ENCODE measurements at places on chromosomes 3 and 15. TPM values are rescaled to one million over a fixed set of nuclear protein-coding genes. Genes with fewer than 3 reads are reported as not detected.
A peak's percentile ranks its signal among the peaks of the same experiment; 100 is the strongest.

Gene CLDN16
- not detected for total RNA-seq

Gene TUSC2
- total RNA-seq: 24.4 TPM

GRCh38 chr15:37028625-37029296 lies 71.6 kb downstream of the MEIS2 start:
- H3K4me3 ChIP-seq: no peak overlapping the region
- DNase-seq: no peak
- H3K27me3 ChIP-seq: no peaks in the 10 kb centered on the region
- H3K36me3 ChIP-seq: no peaks in the 10 kb centered on the region

DNA sequence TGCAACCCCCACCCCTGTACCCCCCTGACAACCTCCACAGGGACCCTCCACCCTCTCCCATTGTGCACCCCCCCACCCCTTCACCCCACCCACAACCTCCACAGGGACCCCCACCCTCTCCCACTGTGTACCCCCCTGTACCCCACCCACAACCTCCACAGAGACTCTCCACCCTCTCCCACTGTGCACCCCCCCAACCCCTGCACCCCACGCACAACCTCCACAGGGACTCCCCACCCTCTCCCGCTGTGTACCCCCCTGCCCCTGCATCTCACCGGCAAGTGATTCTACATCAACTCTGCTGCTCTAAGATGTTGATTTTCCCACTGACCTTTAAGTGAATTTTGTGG lies 51.5 kb upstream of the RPL32 start:
- H3K36me3 ChIP-seq: peaks cover 9% of the 10 kb centered on the region
- no peak overlapping the region for H3K4me3 ChIP-seq
- H3K27ac ChIP-seq: no peak overlapping the region

GRCh38 chr3:69751074-69751476 lies 11.8 kb downstream of the MITF start:
- H3K27ac ChIP-seq: peak overlapping the region; percentile 6
- no peaks in the 10 kb centered on the region for H3K27me3 ChIP-seq
- no peaks in the 10 kb centered on the region for H3K36me3 ChIP-seq
- no peak for DNase-seq

DNA sequence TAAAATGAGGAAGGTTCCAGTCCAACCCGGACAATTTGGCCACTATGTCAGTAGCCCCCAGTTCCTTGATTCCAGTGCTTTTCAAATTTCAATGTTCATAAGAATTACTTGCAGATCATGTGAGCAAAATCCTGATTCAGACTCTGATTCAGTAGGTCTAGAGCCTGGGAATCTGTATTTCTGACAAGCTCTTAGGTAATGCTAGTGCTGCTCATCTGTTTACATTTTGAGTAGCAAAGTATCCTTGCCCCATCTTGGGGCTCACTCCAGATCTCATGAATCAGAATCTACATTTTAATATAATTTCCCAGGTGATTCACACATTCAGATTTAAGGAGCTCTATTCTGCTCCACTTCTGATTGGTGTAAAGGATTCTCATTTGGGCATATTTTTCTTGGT lies 142.0 kb downstream of the NAALADL2 start:
- no peak for DNase-seq
- no peaks in the 10 kb centered on the region for H3K4me1 ChIP-seq
- H3K4me3 ChIP-seq: no peak overlapping the region
- H3K27me3 ChIP-seq: no peaks in the 10 kb centered on the region
- H3K27ac ChIP-seq: no peak overlapping the region
- H3K36me3 ChIP-seq: no peaks in the 10 kb centered on the region

DNA sequence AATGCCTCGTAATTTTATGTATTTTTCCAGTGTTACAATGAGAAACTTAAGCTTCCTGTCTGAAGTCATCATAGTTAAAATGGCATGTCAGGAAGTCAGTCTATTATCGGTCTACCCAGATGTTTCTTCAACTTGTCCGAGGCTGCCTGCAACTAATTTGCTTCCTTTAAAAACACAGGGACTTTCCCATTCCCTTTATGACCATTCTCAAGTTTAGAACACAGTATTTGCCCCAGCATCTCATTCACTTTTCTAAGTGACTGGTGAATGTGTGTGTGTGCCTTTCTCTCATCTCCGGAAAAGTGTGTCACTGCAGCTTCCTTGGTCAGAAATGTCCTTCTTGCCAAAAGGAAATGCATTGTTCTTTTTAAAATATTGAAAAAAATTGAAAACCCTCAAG lies 466.6 kb downstream of the RAP2B start:
- no peak for DNase-seq
- H3K27me3 ChIP-seq: no peaks in the 10 kb centered on the region
- no peak overlapping the region for H3K4me3 ChIP-seq
- no peak overlapping the region for H3K27ac ChIP-seq
- no peaks in the 10 kb centered on the region for H3K36me3 ChIP-seq

DNA sequence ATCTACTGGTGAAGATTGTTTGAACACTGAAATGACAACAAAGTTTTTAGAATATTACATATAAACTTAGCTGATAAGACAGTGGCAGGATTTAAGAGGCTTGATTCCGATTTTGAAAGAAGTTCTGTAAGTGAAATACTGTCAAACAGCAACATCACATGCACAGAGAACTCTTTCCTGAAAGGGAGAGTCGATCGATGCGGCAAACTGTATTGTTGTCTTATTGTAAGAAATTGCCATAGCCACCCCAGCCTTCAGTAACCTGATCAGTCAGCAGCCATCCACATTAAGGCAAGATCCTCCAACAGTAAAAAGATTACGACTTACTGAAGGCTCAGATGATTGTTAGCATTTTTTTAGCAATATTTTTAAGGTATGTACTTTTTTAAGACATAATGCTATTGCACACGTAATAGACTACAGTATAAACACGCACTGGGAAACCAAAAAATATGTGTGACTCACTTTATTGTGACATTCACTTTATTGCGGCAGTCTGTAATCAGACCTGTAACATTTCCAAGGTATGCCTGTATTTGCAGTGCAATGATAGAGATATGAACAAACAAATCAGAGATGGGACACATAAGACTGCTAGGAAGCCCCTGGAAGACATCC lies 225.6 kb upstream of the UBE2E1 start:
- H3K27ac ChIP-seq: no peak overlapping the region
- no peak overlapping the region for H3K4me3 ChIP-seq
- no peaks in the 10 kb centered on the region for H3K4me1 ChIP-seq
- no peaks in the 10 kb centered on the region for H3K27me3 ChIP-seq

DNA sequence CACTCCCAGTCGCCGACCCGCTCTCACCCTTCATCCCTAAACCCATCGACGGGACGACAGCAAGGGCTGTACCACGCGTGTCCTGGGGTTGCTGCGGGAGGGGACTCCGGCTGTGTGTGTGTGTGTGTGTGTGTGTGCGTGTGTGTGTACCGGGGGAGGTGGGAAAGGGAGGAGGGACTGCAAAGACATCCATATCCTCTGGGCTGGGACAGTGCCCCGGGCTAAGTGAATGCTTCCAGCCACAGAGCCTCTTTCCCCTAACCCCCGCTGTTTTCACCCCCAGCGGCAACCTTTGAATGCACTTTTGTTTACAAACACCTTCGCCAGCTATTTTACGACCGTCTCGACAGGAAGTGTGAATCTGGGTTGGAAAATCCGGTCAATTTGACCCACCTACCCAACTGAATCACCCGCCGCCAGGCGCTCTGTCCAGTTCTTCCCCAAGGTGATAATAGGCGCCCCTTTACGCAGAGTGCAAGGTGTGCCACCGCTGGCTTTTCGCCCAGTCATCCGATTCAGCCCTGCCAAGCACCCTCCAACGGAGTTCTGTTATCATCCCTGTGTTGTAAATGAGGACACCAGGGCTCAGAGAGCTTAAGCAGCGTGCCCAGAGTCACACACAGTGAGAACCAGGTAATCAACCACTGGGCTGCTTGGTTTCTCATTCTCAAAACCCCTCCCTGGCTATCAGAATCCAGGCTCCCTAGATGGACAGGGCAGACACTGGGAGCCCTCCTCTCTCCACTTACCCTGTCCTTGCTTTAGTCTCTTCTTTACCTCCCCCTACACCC lies 739 bp upstream of the AMOTL2 start:
- peak; percentile 62 for DNase-seq
- no peak overlapping the region for H3K27ac ChIP-seq
- peak overlapping the region; percentile 53 for H3K4me3 ChIP-seq
- H3K4me1 ChIP-seq: peaks cover 67% of the 10 kb centered on the region
